Esophagus mucosa (tissue), 1 donor: ENCODE measurements at places on chromosomes 2 and 18. TPM values are rescaled to one million over a fixed set of nuclear protein-coding genes. Genes with fewer than 3 reads are reported as not detected.

Gene GRHL1
- total RNA-seq, result 123 TPM

Gene ESPNL
- total RNA-seq, result 0.40 TPM

Gene DOK6
- 0.04 TPM for total RNA-seq

Gene MARCO
- total RNA-seq, result 0.80 TPM

Gene CCDC141
- total RNA-seq, result 0.28 TPM

Gene CTAGE1
- total RNA-seq, result not detected

Gene CFAP210
- total RNA-seq, result not detected

Gene ACADL
- 0.32 TPM for total RNA-seq

Gene UGT1A8
- total RNA-seq, result 0.16 TPM

Gene GPAT2
- 0.44 TPM for total RNA-seq

Gene CTLA4
- 0.52 TPM for total RNA-seq

GRCh38 chr2:8633186-8633734 is 48.6 kb upstream of the ID2 start:
- no peak for ATAC-seq

DNA sequence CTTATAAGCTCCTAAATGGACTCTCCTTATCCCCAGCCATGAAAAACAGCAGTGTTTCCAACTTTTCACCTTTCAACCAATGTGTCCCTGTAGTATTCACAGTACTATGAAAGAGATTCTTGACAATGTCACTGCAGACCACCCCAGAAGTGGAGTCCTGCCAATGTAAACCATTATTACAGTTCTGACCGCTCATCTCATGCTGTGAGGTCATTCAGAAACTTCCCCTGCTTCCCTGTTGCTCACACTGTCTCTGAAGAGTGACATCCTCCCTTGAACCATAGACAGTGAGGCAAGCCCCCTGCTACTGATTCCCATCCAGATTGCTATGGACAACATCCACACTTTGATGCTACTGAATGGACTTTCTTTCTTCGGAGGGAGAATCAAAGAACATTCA is 1523.7 kb upstream of the ACVR2A start:
- ATAC-seq, result no peak

DNA sequence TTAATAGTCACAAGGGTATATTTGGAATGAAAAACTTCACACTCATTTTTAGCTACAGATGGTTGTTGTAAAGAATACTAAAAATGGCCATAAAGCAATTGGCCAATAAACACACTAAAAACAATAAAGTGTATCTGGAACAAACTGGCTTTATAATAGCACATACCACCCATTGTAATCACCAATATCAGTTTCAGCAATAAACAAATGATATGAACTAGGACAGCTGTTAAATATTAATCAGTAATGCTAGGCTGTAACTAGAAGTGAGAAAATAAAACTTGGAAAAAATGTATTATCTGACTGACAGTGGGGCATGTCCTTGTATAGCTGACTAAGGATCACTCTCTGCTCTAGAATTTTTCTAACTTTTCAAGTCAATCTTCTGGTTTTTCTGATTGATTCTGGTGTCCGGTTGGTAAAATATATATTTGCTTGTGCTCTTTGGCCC is 312.5 kb downstream of the RND3 start:
- no peak for ATAC-seq

GRCh38 chr18:49279487-49279886 is 181.0 kb downstream of the DYM start:
- no peak for ATAC-seq

GRCh38 chr2:160353166-160353565 is 140.4 kb downstream of the RBMS1 start:
- peak; percentile 32 for ATAC-seq

GRCh38 chr18:51767293-51767692 is 569.8 kb upstream of the MEX3C start:
- ATAC-seq, result no peak

GRCh38 chr2:100301881-100302584 is 20.3 kb downstream of the LONRF2 start:
- ATAC-seq, result no peak

DNA sequence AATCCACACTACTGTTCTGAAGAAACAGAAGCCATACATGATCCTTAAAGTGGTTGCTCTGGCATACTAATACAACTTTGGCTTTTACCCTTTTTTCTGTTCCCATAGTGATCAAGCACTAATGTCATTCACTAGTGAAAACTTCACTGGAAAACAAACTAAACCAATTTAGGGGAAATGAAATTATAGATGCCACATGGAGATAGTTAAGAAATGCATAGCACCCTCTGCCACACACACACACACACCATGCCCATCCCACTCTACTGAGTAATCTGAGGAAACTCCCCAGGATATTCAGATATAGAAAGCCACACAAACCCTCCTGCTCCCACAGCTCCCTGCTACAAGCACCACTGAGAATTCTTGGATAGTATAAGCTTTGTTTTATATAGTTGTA is 39.1 kb downstream of the SLC3A1 start:
- ATAC-seq, result no peak

- ATAC-seq, result no peak
These were observed 142.8 kb downstream of the ACTR3 start for GRCh38 chr2:114032705-114033104.

GRCh38 chr18:53458944-53459580 is 765.4 kb downstream of the MBD2 start:
- no peak for ATAC-seq

GRCh38 chr2:141329964-141330363 is 800.9 kb downstream of the LRP1B start:
- no peak for ATAC-seq
